ENCODE measurements at places on chromosomes 12 and 14. TPM values are rescaled to one million over a fixed set of nuclear protein-coding genes. Genes with fewer than 3 reads are reported as not detected.

- DNase-seq, result no peak
Observed at GRCh38 chr12:991350-992333, 619 bp downstream of the ERC1 start.

DNA sequence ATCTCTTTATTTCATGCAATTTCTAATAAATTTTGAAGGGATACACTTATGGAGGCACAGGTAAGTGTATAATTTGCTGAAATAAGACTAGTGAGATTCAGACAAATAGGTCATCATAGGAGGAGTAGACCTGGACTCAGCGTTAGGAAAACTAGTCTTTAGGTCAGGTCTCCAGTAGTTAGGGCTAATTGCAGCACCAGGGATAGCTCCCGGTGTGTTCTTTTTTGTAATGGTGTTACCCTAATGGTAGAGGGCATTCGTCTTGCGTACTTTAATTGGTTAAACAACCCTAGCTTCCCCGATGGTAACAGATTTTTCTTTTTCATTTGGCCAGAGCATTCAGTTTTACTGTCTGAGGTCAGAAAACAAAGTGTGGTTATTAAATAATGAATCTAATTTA is 64.9 kb downstream of the ARID2 start:
- no peak for DNase-seq

DNA sequence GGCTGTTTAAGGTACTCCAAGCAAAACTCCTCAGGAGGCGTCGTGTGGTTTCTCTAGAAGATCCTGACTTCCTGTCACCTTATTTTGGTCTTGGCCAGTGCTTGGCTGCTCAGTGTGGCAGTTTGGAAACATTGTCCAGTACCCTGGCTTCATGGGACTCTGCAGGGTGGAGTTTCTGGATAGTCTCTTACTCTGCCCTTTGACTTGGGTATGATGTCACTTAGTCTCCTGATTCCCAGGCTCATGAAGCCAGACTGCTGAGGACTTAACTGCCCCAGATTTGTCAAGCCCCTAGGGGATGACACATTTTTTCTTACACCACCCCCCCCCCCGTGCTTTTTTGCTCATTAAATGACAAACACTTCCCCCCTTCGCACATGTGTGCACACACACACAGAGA is 82.7 kb downstream of the ADCK1 start:
- DNase-seq, result no peak

DNA sequence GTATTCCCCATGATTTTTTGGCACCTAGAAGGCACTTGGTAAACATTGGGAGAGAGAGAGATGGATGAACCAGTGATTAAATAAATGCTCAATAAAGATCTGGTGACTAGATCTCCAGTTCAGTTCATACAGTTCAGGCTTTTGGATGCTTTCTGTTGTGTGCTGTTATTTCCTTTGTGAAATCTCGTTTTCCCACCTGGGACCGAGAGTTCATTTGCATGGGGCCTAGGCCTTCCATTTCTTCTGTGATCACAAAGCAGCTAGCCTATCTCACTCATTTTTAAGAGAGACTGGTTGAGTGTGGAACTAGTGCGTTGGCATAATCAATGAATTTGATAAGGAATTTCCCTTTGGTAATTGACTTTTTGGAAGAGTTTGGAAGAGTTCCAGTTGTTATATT is 104.0 kb downstream of the VRK1 start:
- DNase-seq, result no peak

DNA sequence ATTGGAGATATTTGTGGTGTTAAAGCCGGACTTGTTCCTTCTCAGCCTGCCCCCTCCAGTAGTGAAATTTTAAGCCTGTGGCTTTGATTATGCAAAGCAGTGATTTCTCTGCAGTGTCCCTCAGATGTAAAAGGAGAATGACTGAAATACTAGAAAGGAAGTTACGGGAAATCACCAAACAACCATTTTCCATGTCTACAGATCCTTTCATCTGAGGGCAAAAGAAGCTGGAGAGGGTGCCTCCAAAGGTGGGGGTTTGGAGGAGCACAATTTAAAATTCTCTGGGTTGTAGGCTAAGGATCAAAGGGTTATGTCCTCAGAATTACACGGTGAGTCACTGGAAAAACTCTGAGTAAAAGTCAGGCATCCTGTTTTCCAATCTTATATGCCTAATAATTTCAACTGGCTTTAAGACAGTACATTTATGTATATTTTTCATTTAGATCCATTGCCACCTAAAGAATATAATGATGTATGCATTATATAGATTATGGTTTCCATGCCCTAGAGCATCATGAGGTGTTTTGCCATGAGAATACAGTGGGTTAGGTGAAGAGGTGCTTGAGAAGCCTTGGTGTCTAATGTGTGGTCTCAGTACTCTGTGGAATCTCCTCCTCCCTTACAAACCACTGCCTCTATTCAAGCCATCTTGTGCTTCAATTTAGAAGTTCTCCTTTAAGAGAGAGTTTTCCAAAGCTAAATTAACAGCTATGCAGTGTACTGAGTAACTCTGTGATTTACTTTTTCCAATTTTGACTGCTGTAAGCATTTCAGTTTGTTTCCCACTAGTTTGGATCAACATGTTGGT is 362.1 kb downstream of the RAD51B start:
- no peak for DNase-seq

GRCh38 chr12:10101648-10102220 is 2.9 kb upstream of the CLEC1A start:
- DNase-seq, result no peak

GRCh38 chr12:89597770-89598169 is 71.9 kb upstream of the POC1B start:
- no peak for DNase-seq

- DNase-seq, result no peak
Observed at GRCh38 chr14:99348816-99349614, 77.0 kb upstream of the BCL11B start.

Gene WDHD1
- 15.5 TPM for total RNA-seq

Gene SERPINA1
- 1.2 TPM for total RNA-seq

Gene GUCY2C
- total RNA-seq, result 0.07 TPM

Data from mesothelial cell of epicardium (in vitro differentiated cells).